Putamen (tissue), 1 donor: ENCODE measurements at places on chromosomes 4 and X.

GRCh38 chr4:76585272-76585671 lies 150.2 kb downstream of the SHROOM3 start:
- DNase-seq: no peak

GRCh38 chrX:81957900-81958545 lies 756.1 kb downstream of the SH3BGRL start:
- peak; percentile 1 for DNase-seq

DNA sequence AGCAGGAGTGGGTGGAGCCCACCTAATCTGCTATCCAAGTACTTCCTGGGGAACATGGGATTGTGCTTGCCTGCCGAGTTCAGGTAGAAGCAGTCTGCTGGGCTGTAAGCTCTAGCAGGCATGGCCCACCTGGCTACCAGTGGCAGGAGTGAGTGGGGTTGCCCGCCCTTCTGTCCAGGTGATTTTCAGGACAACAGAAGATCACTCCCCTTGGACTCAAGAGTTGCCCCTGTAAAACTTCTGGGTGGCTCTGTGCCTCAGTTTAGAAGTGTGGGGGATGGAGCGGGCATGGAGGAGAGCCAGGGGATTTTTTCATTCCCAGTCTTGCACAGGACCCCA lies 43.5 kb downstream of the NDST3 start:
- no peak for DNase-seq

DNA sequence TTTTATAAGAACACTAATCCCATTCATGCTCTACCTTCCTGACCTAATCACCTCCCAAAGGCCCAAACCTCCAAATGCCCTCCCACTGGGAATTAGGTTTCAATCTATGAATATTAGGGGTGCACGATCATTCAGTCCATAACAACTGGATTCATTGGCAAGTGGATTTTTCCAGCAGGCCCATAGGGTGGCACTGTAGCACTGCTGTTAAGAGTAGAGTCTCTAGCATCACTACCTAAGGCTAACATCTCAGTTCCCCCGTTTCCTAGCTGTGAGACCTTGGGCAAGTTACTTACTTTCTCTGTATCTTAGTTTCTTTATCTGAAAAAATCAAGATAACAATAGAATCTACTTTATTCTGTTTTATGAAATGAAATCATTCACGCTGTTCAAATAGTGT lies 315.8 kb downstream of the STIM2 start:
- DNase-seq: peak; percentile 32

DNA sequence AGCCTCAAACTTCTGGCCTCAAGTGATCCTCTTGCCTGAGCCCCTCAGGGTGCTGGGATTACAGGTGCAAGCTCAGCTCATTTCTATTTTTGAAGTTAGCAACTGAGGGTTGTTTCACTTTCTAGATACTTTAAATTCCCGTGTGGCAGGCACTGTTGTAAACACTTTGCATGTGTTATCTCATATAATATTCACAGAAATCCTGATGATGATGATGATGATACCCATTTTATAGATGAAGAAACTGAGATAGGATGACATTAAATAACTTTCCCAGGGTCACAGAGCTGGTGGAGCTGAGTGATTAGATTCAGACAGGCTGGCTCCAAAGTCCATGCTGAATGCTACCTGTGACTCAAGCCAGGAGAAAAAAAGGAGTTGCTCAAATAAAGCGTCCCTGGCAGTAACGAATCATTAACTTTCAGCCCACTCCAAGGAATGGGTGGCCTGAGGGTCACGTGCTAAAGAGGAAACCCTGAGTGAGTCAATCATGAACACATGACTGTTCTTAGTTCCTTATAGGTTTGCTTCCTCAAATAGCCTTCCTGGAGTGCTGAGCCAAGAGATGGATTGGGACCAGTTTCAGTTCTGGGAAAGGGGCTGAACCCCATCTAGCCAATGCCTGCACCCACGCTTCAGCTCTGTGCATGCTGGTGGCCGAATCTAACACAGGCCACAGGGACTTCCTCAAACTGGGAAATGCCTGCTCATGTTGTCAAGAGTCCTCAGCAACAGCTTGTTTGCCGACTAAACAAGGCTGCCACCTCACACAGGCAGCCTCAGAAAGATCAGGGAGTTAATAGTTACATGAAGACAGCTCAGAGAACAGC lies 52.8 kb downstream of the RBM47 start:
- peak; percentile 57 for DNase-seq

- DNase-seq: no peak
Measured at GRCh38 chrX:131054906-131055305, 3.2 kb upstream of the ARHGAP36 start.

GRCh38 chrX:13029887-13030771 lies 14.3 kb downstream of the FAM9C start:
- no peak for DNase-seq

DNA sequence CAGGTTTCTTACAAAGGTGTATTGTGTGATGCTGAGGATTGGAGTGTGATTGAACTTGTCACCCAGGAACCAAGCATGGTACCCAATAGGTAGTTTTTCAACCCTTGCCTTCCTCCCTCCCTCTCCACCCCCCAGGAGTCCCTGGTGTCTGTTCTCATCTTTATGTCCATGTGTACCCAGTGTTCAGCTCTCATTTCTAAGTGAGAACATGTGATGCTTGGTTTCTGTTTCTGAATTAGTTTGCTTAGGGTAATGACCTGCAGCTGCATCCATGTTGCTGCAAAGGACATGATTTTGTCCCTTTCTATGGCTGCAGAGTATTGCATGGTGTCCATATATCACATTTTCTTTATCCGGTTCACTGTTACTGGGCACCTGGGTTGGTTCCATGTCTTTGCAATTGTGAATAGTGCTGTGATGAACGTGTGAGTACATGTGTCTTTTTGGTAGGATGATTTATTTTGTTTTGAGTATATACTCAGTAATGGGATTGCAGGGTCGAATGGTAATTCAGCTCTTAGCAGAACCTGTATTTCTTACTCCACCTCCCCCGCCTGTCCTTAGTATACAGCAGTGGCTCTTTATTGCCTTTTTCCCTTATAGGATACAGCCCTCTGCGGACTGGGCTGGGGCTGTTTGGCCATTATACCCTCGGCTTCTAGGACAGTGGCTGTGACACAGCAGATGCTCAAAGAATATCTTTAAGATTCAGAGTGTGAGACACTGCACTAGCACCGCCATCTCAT lies 145.4 kb downstream of the PTTG2 start:
- no peak for DNase-seq

GRCh38 chrX:120614816-120615215 lies 10.9 kb downstream of the MCTS1 start:
- DNase-seq: no peak
